Right cardiac atrium (tissue), 5 donors: ENCODE measurements at places on chromosomes 7 and 10. TPM values are rescaled to one million over a fixed set of nuclear protein-coding genes. Genes with fewer than 3 reads are reported as not detected.

- no peak for DNase-seq
These were observed 410.2 kb upstream of the KLF6 start for GRCh38 chr10:4195213-4195612.

Gene TRIM50
- total RNA-seq = not detected

DNA sequence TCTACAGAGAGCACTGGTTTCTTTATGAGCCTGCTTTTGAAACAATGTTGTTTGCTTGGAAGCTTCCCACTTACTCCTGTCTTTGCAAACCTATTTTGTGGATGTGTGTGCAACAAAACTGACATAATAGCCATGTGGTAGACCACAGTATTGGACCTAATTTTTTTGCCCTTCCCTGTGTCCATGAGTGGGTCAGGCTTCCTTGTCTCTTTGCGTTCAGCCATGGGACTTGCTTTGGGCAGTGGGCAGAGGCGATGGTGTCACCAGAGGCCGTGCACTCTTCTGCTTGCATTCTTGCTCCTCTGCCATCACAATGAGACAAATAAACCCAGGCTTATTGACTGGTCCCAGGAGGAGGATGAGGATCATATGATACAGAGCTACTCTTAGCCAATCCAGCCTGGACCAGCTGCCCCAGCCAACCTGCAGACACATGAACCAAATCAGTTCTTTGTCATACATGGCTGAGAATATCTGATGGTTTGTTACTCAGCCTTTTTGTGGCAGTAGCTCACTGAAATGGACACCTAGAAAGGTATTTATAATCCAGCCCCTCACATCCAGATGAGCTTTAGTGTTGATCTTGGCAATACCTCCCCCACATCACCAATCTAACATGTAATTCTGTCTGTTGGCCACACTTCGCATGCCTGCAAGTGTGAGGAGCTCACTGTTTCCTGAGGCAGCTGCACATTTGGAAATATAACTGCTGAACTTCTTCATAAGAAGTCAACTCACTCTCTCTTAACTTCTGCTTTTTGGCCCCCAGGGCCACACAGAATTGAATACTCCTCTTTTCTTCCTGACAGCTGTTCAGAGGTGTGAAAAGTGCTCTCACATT, 427.8 kb upstream of the ZMIZ1 start:
- no peak for DNase-seq

DNA sequence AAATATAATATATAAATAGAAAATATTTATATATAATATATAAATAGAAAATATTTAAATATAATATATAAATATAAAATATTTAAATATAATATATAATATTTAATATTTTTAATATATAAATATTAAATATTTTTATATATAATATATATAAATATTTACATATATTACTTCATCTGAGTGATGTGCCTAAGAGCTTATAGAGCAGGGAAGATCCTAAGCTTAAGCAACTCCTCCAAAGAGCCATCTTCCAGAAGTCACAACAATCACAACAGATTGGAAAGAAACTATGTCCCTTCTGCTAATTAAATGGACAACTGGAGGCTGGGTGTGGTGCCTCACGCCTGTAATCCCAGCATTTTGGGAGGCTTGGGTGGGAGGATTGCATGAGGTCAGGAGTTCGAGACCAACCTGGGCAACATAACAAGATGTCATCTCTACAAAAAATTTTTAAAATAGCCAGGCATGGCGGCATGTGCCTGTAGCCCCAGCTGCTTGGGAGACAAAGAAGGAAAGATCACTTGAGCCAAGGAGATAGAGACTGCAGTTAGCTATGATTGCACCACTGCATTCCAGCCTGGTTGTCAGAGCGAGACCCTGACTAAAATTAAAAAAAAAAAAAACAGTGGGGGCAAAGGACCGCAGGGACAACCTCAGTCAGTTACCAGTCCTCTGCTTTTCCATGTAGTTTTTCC, 198.7 kb downstream of the SKIDA1 start:
- no peak for DNase-seq

DNA sequence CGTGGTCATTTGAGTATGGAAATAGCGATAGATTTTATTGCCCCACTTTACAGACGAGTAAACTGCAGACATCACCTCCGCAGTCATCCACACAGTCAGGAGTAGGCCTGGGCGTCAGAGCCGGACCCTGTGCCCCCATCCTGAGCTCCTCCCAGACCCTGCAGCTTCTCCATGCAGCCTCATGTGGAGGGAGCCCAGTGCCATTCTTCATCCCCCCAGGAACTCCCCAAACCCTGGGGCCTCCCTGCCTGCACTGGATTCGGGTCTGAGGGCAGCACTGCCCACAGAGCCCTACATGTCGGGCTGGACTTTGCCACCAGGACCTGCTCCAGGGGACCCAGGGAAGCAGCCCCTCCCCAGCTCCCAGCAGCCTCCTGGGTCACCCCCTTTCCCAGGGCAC, 100.8 kb downstream of the MKI67 start:
- DNase-seq = no peak

DNA sequence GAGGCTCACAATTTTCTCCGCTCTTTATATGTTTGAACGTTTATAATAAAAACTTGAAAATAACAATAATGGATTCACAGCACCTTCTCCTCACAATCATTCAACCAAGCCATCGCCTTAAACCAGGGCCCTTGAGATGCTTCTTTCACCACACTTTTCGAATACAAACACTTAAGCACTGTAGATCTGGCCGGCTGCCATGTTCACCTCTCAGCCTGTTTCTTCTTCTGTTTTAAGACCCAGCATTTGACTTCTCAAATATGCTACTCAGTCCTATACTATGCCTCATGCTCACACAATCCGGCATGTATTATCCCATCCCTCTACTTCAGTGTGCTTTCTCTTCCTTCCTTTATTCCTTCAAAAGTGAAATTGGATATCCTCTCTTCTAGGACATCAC, 280.6 kb downstream of the TFEC start:
- DNase-seq = no peak

GRCh38 chr10:77287647-77288120, 349.9 kb downstream of the KCNMA1 start:
- peak; percentile 46 for DNase-seq

DNA sequence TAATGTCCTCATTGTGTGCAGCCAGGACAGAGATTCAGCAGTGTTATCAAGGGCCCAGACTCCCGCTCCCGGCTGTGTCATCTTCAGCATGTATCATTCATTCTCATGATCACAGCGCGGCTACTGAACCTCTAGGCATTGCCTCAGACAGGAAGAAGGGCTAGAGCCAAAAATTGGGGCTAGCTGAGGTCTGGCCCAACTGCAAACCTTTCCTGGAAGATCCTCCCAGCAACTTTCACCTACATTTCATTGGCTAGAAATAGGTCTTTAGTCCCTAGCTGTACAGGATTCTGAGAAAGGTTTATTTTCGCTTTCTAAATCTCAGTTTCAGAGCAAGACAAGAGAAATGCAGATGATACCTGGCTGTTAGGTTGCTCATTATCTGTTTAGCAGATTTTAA, 81.9 kb downstream of the CREM start:
- DNase-seq = no peak

Gene LRRD1
- 0.25 TPM for total RNA-seq

Gene ARHGEF35
- 2.8 TPM for total RNA-seq

GRCh38 chr10:22229802-22230157, 12.0 kb upstream of the EBLN1 start:
- DNase-seq = no peak

GRCh38 chr7:138738551-138739335, 37.6 kb upstream of the SVOPL start:
- peak; percentile 75 for DNase-seq

GRCh38 chr7:96045181-96045580, 272.8 kb downstream of the DYNC1I1 start:
- DNase-seq = no peak

DNA sequence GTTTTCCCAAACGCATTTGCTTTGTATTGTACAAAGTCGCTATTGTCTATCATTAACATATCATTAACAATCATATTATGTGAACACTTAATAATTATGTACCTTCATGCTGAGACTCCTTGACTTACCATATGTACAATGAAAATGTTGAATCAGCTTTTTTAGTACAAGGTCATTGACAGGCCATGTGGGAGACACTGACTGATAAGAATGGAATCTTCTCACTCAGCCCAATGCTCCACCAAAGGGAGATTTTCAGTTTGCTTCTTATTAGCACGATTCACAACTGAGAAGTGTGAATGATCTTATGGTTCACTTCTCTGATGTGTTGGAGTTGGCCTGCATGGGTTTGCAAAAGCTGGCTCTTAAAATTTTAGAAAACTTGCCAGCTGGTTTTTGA, 253.5 kb upstream of the TEX47 start:
- DNase-seq = no peak

GRCh38 chr7:43905956-43906330, 453 bp downstream of the URGCP start:
- DNase-seq = peak; percentile 70

GRCh38 chr10:100551196-100551595, 15.5 kb downstream of the HIF1AN start:
- no peak for DNase-seq

- DNase-seq = no peak
These were observed 18.0 kb downstream of the CALU start for GRCh38 chr7:128757203-128757602.

Gene WDR86
- total RNA-seq = 0.17 TPM

GRCh38 chr10:132564690-132565089, 27.1 kb downstream of the INPP5A start:
- no peak for DNase-seq

Gene ACSM6
- total RNA-seq = not detected

DNA sequence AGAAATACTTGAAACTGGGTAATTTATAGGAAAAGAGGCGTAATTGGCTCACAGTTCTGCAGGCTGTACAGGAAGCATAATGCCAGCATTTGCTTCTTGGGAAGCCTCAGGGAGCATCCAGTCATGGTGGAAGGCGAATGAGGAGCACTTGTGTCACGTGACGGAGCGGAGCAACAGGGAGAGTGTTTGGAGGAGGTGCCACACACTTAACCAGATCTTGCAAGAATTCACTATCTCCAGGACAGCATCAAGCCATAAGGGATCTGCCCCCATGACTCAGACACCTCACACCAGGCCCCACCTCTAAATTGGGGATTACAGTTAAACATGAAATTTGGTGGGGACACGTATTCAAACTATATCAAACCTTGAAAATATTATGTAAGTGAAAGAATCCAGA, 89.3 kb downstream of the WIPF3 start:
- no peak for DNase-seq

Gene MACROH2A2
- total RNA-seq = 13.7 TPM

Gene ANXA11
- total RNA-seq = 451 TPM

Gene ASZ1
- total RNA-seq = not detected

Gene PTPRN2
- 1.5 TPM for total RNA-seq

Gene OR2A5
- total RNA-seq = not detected

- DNase-seq = no peak
These were observed at the start of gene ATOH7 for GRCh38 chr10:68231817-68232251. TSS of gene ATOH7 (minus strand) at chr10:68232113. CDS start at chr10:68231677, 436 bp downstream.

Gene AMZ1
- total RNA-seq = 1.0 TPM

Gene ERVW-1
- total RNA-seq = not detected

- DNase-seq = no peak
These were observed 60.1 kb upstream of the ZPBP start for GRCh38 chr7:50153148-50153547.

DNA sequence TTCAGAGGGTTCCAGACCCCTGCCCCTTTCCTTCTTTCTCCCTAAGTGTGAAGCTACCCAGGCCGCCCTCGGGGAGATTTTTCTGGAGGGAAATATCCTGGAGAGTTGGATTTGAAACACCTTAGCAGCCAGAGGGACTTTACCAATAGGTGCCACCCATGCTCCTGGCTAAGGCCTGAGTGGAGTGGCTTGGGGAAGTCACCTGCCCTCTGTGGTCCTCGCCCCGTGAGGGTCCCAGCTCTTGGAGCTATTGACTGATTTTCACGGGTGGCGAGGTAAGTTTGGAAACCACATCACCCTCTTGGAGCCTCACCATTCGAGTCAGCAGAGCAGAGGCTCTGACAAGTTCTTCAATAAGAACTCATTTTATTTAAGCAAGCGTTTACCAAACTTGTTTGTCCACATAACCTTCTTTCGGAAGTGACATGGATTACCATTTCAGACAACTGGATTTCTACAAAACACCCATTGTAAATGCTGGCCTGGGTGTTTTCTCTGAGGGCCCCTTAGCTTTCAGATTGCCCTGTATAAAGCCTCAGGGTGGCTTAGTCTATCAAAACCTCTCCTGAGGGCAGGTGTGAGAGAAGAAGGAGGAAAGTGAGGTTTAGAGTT, 20.4 kb downstream of the AQP1 start:
- no peak for DNase-seq
